ENCODE measurements at places on chromosomes 5 and 9.

- DNase-seq: no peak
Observed at GRCh38 chr5:116292321-116292720, 207.5 kb downstream of the COMMD10 start.

DNA sequence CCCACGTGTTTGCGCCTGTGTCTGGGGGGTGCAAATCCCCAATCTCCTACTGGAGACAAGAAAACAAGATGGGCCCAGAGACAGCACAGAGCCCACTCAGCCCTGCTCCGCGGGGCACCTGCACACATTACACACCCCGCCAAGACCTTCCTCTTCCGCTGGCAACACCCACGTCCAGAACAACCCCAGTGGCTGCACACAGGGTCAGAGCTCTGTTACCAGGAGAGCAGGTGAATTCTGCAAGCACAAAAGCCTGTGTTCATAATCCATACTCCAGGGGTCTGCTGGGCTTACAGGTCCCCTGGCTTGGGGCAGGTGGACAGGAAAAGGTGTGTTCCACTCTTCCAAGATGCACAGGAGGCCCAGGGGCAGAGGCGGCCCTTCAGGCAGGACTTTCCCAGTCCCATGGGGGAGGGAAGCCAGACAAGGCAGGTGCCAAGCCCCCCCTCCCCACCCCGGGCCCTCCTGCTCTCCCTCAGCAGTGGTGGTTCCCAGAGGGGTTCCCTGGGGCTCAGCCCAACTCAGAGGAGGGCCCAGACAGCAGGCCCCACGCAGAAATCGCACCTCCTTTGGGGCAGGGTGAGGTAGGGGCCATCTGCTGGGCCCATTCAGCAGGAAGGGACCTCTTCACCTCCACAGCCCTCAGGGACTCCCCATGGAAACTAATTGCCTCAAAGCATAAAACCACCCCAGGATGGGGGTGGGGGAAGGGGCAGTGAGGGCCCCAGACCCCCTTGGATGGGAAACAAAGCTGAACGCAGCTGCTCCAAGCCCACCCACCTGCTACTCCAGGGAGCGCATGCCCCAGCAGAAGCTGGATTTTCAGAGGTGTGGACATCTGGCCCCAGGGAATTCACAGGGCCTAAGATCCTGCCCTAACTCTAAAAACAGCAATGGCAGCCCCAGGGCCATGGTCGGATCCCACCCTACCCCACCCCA is 105.3 kb downstream of the VAV2 start:
- DNase-seq: no peak

- peak; percentile 23 for DNase-seq
Observed at GRCh38 chr5:474840-475661, 32.1 kb downstream of the EXOC3 start.

- no peak for DNase-seq
Observed at GRCh38 chr9:112288029-112288428, 45.4 kb downstream of the PTBP3 start.

DNA sequence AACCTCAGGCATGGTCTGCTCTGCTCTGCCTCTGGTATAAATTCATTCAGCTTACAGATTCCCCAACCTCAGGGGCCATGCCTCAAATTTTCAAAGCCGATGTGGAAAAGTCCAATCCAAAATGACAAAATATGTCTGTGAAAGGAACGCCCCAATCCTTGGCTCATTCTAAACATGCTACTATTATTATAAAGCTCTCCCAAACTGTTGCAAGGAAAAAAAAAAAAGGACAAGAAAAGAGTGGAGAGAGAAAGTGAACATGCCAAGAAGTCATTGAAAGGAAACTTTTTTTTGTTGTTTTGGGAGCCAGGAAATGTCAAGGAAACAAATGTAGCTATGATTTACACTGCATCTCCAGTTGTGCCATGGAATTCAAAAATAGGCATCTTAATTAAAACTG is 3.8 kb downstream of the COL23A1 start:
- DNase-seq: no peak

DNA sequence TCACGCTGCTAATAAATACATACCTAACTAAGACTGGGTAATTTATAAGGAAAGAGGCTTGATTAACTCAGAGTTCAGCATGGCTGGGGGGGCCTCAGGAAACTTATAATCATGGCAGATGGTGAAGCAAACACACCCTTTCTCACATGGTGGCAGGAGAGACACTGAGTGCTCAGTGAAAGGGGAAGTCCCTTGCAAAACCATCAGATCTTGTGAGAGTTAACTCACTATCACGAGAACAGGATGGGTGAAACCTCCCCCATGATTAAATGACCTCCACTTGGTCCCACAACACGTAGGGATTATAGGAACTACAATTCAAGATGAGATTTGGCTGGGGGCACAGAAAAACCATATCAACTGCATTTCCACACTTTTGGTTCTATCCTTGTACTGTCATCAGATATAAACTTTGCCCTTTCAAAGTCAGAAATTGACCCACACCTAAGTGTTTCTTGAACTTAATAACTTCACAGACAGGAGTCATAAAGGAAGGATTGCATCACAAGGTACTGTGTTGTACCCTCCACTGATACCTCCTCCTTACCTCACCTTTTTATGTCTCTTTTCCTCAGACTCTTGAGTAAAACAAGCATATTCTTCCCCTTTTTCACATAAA is 319.1 kb upstream of the PIK3R1 start:
- no peak for DNase-seq

DNA sequence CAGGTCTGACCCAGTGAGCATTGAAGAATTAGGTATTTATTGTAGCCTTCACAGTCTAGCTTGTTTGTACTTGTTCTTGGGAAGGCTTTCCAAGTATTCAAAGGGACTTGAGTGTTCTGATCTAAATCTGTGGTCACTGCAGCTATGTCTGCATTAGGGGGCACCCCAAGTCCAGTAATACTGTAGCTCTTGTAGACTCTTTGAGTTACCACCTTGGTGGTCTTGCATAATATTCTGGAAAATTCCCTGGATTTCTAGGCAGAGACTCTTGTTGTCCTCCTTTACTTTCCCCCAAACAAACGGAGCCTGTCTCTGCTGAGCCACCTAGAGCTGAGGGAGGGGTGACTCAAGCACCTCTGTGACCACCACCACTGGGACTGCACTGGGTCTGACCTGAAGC is 149.5 kb upstream of the DHFR start:
- DNase-seq: peak; percentile 13

GRCh38 chr9:20384642-20385041 is 237.7 kb downstream of the MLLT3 start:
- no peak for DNase-seq

- DNase-seq: peak; percentile 53
Observed at GRCh38 chr5:100479079-100479688, 56.0 kb upstream of the FAM174A start.

DNA sequence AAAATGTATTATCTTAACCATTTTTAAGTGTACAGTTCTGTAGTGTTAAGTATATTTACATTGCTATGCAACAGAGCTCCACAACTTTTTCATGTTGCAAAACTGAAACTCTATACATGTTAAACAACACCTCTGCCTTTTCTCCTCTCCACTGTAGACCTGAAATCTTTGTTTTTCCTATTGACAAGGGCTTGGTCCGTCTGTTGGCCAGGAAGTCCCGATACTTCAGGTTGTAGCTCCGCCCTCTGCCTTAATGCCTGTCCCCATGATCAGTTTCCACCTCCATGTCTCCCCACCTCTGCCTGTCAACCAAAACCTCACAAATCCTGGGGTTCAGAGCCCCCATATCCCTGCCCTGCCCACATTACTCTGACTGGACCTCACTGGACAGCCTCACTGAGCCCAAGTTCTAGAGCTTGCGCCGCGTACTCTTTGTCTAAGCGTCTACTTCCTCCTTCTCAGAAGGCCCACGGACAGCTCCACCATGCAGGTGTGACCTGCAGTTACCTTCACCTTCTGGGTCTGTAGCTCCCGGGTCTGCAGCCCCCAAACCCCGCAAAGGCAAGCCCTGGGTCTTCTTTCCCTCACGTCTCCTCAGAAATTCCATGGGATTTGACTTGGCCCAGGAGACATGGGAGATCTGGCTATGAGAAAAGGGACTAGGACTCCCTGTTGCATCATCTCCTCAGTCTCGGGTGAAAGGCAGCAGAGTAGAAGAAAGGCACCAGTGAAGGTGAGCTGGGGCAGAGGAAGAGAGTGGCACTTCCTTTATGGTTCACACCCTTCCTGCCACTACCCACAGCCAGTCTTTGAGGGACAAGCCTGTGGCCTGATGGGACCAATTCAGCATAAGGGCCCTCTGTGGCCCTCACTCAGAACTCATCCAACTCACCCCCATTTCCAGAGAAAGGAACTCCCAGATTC is 8.0 kb downstream of the GLIPR2 start:
- no peak for DNase-seq

DNA sequence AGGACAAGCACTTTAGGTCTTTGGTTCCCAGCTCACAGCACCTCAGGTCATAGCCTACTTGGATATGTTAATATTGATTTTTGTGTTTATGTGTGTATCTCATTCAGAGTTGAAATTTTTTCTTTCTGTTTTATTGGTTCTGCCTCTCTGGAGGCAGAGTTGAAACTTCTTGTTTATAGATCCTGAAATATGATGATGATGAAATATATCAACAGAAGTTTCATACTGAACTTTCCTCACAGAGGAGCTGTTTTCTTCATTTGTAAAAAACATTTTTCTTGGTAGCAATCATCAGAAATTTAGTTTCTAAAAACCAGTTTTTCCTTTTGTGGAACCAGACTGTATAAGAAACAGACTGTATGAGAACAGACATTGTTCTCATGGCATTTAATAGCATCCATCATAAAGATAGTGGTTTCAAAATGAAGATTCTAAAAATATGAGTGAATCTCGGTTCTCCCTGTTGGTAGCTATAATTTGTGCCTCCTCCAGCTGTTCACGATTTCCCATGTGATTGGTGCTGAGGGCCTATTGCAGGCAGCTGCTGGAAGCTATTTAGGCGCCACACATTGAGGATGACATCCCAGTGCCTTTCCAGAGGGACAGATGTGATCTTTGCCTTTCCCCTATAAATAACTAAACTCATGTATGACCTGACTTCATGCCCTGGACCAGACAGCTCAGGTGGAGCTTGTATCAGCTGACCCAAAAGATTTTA is 39.5 kb upstream of the CFAP157 start:
- no peak for DNase-seq

DNA sequence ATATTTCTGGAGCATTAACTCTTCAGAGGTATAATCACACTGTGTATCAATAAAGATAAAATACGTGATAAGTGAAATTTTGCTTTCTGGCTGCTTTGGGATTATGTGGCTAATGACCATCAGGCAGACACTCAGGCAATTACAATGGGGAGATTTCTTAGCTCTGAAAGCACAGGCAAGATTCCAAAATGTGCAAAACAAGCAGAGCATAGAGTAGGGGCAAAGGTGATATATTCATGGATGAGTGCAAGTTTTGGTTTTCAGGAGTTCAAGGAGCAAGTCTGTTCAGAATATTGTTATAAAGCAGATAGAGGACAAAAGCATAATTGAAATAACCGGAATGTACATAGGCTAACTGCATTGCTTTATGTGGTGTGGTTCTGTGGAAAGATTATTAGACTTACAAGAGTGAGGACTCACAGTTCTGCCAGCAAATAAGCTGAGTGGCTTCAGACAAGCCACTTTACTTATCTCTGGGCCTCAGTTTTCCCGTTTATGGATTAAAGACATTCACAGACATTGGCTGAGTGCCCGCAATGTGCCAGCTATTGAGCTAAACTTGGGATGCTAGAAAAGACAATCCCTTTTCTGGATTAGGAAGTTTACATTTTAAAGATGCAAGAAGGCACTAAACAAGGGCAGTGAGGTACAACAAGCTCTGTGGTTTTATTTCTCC is 945.6 kb upstream of the ARRDC3 start:
- no peak for DNase-seq

DNA sequence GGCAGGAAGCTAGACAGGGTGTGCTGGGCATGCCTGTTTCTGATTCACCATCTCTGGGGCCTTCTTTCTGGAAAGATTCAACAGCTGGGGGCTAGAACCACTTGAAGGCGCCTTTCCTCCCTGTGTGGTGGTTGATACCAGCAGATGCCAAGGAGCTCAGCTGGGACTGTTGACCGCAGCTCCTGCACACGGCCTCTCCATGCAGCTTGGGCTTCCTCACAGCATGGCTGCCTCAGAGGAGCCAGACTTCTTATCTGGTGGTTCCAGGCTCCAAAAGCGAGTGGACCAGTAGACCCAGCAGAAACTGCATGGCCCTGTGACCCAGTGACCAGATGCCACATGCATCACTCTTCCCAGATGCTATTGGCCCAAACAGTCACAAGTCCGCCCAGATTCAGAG is 74.7 kb upstream of the COL5A1 start:
- no peak for DNase-seq

GRCh38 chr5:41071975-41072374 is 833 bp upstream of the MROH2B start:
- no peak for DNase-seq

DNA sequence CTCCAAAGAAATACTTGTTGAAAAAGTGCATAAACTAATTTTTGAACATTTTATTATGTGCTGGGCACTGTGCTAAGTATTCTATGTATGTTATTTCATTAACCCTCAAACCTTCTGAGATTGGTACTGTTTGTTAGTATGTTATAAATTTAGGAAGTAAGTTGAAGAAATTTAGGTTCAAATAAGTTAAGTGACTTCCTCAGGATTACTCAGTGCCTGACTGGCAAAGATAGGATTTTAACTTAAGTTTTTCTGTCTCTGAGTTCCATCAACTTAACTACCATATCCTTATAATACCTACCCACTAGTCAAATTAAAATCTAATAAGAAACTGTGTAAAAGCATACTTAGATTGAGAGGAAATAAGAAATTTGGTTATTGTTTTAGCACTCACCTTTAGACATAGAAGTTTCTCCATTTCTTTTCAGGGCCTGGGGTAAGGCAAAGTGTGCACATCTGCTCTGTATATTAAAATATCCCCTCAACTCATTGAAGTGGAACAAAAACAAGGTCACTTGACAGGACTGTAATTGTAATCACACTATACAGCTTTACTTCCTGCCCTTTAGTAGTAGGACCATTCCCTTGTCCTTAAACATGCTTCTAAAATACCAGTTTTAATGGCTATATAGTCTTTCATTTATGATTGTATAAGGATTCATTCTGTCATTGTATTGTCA is 15.2 kb downstream of the TGFBR1 start:
- no peak for DNase-seq

DNA sequence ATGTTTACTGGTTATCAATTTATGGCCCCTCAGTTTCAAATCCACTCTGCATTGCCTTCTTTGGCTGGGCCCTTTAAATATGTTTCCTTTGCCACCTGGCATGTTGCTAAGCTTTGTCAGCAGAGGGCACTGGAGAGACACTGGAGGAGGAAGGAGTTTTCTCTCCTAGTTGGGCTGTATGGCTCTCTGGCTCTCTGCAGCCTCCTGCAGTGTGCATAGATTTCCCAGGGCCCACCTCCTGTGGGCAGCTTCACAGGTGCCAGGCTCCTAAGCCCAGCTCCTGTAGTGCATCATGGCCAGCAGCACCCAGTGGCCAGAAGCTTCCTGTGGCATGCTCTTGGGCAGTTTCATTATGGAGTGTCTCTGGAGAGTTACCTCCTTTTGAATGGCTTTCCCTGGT is 23.3 kb downstream of the CAVIN4 start:
- DNase-seq: peak; percentile 75

GRCh38 chr5:13331585-13331984 is 612.9 kb downstream of the DNAH5 start:
- DNase-seq: no peak

GRCh38 chr9:133286523-133286922 is 11.5 kb upstream of the ABO start:
- DNase-seq: peak; percentile 32

Data from dermis blood vessel endothelial cell (primary cell).